Activated T-cell treated with anti-CD3 and anti-CD28 coated beads for 24 hours (primary cell): ENCODE measurements at places on chromosomes 11 and 22.

- DNase-seq = no peak
These were observed 160.5 kb upstream of the GRK3 start for GRCh38 chr22:25403811-25404471.

DNA sequence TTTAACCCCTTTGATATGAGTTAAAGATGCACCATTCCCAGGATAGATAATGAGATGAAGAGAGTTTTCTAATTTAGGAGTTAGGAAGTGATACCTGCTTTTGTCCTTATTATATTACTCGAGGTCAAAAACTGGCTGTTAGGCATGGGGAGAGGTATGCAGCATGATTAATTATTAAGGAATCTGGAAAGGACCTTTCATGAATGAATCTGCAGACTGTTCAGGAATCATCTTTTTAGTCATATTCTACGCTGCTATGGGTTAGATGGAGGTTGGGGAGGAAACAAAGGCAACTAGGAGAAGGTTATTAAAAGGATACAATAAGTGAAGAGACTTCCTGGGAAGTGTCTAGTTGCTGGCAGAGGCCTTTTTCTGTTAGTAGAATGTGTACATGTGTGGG is 492.4 kb upstream of the CCDC90B start:
- no peak for DNase-seq

GRCh38 chr11:103881584-103881983 is 154.9 kb upstream of the DDI1 start:
- no peak for DNase-seq

DNA sequence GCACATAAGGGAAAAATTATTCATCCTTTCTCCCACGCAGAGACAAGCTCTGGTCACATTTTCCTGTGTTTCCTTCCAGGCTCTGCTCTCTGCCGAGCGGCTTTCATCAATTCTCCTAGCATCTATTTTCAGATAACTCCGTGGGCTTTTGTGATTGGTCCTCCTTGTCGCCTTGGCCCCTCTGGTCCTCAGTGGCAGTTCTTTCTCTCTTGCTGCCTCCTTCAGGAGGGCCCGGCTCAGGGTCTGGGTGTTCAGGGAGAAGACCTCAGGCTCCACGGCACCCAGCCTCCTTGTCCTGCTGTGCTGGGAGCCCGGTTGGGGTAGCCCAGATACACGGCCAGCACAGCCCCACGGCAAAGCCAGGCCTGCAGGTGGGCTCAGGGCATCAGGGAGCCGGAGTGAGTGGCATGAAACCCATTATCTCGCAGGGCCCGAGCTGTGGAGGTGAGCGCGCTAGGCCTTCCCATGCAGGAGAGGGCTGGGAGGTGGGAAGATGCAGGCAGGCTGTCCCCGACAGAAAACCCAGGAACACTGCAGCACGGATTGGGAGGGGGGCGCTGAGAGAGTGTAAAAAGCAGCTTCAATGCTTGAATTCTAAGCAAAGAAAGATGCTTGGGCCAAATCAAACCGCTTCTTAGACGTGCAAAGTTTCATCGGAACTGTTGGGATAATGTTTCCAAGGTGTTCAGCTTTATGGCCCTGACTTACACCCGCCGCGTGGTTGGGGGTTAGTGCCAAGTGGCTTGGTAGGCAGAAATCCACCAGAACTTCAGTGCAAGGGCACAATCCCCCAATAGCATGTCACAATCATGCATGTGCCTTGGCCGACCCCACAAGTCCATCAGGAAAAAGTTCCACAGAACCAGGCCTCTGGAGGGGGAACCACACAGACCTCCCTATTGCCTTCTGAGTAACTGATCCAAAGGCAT is 81.9 kb upstream of the WNT7B start:
- DNase-seq = no peak

DNA sequence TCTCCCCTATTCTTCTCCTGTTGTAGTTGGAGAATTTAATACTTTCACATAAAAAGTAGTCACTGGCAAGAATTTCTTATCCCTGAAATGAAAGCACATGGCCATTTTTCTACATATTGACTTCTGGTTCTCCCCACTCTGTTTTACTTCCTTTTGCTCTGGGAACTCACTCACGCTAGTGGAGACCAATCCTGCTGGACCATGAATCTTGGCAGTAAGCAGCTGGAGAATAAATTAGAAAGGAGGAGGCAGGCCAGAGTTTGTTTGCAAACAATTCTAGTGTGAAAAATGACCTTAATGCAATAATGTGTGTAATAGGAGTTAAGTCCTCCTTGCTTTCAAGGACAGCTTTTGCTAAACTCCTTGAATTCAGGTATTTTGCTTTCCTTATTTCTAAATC is 412.3 kb upstream of the CHORDC1 start:
- no peak for DNase-seq

DNA sequence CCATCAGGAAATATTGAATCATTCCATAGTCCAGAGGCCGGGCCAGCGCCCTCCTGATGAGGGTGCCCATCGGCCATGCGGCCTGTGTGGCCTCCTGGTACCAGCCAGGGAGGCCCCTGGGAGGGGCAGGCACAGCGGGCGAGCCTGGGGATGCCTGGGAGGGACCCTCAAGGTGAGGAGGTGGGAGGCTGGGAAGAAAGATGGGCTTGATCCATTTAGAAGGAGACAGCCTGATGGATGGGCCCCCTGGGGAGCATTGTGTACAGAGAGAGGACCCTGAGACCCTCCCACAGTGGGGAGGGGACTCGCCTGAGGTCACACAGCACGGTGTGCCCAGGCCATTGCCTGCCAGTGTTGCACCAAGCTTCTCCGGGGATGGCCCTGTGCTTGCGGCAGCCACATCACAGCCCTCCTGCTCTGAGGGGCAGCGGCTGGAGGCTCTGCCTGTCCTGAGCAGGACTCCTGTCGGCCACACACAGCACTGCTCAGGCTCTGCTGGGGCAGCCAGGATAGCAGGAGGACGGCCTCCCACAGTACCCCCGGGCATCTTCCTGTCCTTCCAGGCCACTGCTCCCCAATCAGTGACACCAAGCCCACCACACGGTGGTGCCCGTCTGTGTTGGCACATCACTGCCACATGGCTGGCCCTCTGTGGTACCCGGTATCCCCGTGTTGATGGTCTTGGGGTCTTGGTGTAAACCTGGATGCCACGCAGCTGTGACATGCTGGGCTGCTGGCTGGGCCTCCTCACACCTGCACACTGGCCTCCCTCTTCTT is 290.0 kb downstream of the TBC1D22A start:
- no peak for DNase-seq

DNA sequence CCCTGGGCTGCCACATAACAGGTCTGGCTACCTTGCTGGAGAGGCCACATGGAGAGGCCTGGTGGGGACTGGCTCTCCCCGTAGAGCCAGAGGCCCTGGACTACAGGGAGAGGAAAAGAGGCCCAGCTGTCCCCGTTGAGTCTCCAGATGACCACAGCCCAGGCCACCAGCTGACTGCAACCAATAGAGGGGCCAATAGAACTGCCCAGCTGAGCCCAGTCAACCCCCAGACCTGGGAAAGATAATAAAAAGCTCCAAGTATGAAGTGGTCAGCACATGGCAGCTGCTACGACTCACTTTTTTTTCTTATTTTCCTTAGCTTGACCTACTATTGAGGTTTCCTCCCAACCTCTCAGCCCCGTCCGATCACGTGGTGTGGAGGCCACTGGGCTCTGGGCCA is 18.4 kb downstream of the PDGFB start:
- DNase-seq = no peak

DNA sequence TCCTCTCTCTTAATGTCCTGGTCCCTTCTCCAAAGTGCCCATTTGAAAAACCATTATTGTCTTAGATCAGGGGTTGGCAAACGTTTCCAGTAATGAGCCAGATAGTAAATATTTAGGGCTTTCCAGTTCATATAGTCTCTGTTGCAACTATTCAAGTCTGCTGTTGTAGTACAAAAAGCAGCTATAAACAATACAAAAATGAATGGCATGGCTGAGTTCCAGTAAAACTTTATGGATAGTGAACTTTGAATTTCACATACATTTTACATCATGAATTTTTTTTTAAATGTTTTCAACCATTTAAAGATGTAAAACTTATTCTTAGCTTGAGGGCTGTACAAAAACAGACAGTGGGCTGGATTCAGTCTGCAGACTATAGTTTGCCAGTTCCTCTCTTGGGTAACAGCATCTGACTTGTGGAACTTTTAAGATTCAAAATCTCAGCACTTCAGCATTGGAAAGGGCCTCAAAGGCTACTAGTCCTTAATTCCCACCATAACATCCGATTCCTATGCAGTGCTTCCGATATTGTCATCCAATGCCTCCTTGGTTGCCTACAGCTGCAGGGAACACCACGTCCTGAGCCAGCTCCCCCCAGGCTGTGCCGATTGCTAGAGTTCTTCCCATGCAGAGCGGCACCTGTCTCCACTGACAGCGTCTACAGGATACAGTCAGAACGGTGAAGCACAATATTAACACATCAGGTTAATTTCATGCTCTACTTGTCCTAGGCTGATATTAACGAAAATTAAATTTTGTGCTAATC is 65.6 kb upstream of the E2F8 start:
- DNase-seq = no peak

GRCh38 chr22:50282361-50283155 is 12.4 kb upstream of the MAPK11 start:
- DNase-seq = no peak

- DNase-seq = no peak
These were observed 6.2 kb upstream of the LRFN4 start for GRCh38 chr11:66850588-66851238.

GRCh38 chr11:62457478-62457877 is 38.6 kb downstream of the SCGB1A1 start:
- no peak for DNase-seq

- no peak for DNase-seq
These were observed 217.6 kb downstream of the CADM1 start for GRCh38 chr11:115286614-115287013.

DNA sequence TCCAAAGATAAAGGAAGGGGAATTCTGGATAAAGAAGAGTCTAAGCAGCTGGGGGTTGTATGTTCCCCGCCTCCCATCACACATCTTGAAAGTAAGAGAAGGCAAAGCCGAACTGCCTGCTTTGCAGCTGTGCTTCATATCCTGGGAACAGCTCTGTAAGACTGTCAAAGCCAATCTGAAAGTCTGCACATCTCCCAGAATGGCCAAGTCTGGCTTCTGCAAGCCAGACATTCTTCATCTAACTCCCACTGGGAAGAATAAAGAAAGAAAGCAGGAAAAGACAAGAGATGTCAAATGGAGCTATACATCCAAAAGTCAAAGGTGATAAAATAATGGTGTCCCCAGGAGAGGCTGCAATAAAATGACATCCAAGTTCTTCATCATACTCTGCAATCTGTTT is 15.4 kb downstream of the MORC2 start:
- no peak for DNase-seq

DNA sequence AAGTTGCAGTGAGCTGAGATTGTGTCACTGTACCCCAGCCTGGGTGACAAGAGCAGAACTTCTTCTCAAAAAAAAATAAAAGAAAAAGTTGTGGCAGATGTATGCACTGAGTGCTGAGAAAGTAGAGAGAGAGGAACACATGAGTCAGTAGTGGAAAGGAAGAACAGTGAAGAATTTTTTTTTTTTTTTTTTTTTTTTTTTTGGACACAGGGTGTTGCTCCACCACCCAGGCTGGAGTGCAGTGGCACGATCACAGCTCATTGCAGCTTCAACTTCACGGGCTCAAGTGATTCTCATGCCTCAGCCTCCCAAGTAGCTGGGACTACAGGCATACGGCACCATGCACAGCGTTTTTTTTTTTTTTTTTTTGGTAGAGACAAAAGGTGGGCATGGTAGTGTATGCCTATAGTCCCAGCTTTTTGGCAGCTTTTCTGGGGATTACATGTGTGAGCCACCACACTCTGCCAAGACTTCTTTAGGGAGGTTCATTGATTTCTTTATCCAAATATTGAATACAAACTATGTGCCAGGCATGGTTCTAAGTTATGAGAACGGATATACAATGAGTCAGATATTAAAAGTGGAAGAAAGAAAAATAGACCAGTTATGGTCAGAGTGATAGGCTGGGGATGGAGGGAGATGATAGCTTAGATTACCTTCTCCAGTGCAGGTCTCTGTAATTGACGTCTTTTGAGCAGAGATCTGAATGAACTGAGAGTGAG is 62.0 kb downstream of the YAP1 start:
- no peak for DNase-seq

DNA sequence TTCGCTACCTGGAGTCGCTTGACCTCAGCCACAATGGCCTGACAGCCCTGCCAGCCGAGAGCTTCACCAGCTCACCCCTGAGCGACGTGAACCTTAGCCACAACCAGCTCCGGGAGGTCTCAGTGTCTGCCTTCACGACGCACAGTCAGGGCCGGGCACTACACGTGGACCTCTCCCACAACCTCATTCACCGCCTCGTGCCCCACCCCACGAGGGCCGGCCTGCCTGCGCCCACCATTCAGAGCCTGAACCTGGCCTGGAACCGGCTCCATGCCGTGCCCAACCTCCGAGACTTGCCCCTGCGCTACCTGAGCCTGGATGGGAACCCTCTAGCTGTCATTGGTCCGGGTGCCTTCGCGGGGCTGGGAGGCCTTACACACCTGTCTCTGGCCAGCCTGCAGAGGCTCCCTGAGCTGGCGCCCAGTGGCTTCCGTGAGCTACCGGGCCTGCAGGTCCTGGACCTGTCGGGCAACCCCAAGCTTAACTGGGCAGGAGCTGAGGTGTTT is 12.8 kb downstream of the TSKU start:
- DNase-seq = no peak

DNA sequence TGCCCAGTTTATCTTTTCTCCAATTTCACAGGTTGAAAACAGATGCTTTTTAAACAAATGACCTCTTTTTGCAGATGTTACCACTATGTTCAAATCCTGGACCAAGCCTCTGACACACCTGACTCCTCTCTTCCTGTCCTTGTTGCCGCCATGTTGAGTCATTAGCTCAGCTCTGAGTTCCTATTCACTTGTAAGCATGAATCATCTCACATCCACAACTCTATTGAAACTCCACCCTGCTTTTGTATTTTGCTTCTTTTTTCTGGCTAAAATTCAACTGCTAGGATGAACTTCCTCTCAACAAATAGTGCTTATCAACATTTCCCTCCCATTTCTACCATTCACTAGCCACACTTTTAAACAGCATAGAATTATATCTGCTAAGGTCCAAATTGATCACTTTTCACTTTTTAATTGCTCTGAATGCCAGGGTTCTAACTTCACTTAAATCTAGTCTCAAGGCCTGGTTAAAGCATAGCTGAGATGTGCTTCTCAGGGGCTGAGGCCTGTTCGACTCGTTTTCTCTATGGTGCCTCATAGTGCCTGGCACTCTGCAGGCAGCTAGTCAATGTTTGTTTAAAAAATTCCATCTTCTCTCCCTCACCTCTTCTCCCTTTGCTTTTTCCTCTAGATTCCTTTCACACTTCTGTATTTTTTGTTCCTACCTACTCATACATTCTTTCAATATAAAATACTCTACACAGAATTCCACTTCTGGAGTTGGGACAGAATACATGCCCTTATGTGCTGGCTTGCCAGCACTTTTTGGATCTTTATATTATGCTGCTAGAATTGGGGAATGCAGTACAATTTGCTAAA is 3.9 kb downstream of the JOSD1 start:
- DNase-seq = peak; percentile 39

- DNase-seq = peak; percentile 38
These were observed 109.4 kb upstream of the OR4B1 start for GRCh38 chr11:48107188-48107704.
